Stimulated activated CD4-positive, alpha-beta T cell treated with anti-CD3 and anti-CD28 coated beads, Interleukin-4, amount 100 ng/mL, for 1 hour (primary cell): ENCODE measurements at places on chromosomes 5 and 9.
A peak's percentile ranks its signal among the peaks of the same experiment; 100 is the strongest.

- DNase-seq: no peak
Measured at GRCh38 chr9:114906922-114907571, 23.3 kb downstream of the TNFSF8 start.

DNA sequence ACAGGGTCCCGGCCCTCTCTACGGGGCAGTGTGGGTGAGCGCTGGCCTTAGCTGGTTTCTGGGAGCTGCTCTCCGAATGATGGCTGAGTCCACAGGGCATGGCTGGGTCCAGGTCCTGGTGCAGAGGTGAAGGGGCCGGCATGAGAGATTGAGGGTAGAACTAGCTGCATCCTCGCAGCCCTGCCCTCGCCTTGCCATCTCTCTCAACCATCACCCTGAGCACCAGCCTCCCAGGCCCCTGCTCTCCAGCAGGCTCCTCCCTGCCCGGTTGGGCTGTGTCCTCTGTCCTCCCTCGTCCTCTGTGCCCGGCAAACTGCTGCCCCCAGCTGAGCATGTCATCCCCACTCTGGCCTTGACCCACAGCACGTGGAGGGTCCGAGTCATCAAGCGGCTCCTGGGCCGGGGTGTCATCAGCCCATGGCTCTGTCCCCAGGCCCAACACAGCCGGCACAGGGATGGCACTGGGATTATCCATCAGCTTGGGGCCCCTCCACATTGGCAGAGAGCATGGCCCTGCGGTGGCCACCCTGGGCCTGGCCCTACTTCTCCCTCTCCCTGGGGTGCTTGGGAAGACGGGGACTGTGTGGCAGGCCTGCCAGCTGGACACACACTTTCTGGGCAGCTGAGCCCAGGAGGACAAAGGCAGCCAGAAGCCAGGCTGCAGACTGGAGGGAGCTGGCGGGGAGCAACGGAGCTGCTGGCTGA is 8.4 kb downstream of the FLT4 start:
- DNase-seq: no peak

DNA sequence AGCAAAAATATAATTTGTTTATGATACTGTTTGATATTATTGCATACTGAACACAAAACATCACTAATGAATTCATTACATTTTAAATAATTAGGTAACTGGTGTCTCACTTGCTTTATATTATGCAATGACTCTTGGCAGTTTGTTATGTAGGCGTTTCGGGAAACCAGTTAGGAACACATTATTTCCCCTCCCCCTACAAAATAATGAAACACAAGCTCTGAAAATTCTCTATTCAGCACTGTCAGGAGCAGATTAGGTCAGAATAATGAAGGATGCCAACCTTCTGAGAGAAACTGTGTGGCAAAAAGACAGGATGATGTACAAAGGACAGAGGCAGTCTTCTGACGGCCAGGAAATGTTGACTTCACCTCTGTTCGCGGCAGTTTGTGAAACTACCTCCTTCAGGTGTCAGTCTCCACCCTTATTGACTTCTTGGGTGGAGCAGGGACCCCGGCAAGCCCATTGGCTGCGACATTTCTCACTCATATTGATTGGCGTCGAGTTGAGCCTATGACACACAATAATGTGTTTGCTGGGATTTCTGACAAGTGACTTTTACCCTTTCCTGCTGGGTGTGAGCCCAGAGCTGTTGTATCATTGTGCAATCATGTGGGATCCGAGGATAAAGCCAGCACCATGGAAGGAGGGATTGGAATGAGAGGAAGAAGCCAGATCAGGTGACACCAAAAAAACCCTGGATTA is 33.9 kb downstream of the SH3PXD2B start:
- DNase-seq: no peak

DNA sequence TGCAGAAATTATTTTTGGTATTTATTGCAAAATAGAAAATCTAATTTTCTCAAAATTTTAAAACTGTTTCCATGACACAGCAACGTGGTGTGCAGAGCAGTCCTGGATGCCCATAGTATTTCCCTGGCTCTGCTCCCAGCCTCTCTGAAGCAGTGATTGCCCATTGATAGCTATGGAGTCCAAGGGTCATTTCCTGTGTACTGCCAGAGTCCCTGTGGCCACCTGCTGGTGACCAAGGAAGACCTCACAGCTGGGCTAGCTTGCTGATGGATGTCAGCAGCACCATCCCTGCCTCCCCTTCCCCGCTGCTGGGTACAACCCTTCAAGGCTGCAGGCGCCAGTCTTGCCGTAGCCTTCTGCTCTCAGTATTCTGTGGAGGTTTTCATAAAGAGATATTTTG is 184.1 kb downstream of the DIRAS2 start:
- DNase-seq: no peak

- no peak for DNase-seq
Measured at GRCh38 chr9:77710316-77710715, 62.2 kb upstream of the GNA14 start.

DNA sequence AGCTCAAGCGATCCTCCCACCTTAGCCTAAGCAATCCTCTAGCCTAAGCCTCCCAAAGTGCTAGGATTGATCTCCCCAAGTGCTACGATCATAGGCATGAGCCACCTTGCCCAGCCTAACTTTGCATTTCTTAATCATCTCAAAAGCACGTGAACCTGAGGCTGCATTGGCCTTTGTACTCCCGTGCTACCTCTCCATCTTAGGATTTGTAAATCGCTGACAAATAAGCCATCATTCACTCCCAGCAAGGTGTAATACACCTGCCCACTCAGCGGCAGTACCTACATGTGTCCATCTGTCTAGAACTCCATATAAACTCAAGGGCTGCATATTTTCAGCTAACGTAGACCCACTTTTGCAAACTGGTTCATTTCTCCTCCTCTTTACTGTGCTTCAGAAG is 2.8 kb downstream of the ANKH start:
- no peak for DNase-seq

DNA sequence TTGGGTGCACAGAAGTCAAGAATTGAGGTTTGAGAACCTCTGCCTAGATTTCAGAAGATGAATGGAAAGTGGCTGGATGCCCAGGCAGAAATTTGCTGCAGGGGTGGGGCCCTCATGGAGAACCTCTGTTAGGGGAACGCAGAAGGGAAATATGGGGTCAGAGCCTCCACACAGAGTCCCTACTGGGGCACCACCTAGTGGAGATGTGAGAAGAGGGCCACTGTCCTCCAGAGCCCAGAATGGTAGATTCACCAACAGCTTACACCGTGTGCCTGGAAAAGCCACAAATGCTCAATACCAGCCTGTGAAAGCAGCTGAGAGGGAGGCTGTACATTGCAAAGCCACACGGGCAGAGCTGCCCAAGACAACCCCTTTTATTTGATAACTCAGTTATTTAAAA is 383.5 kb downstream of the TLE4 start:
- no peak for DNase-seq

DNA sequence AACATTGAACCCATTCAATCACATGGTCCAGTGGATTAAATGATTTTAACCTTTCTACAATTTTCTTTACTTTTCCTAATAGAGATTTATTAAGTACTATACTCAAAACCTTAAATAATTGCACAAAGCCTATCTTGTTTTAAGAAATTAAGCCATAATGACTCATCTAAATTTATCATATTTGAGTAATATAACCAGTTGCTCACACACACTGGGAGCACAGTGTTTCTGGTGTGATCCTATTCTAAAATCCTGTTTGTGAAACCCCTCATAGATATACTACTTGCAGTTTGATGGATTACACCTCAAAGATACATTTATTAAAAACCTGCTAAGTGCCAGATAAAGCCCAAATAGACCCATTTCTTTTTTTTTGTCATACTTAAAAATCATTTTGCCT is 668.3 kb upstream of the CDH18 start:
- DNase-seq: no peak

GRCh38 chr5:135460246-135461033 is 8.3 kb upstream of the TIFAB start:
- DNase-seq: no peak

- no peak for DNase-seq
Measured at GRCh38 chr5:126972062-126972895, 58.1 kb downstream of the MARCHF3 start.

GRCh38 chr5:146068206-146068605 is 37.2 kb downstream of the PLAC8L1 start:
- no peak for DNase-seq

GRCh38 chr5:36606428-36607113 is at the start of gene SLC1A3:
SLC1A3 (plus strand) TSS chr5:36606606; CDS start chr5:36608424, 1,818 bp downstream.
- peak; percentile 16 for DNase-seq

DNA sequence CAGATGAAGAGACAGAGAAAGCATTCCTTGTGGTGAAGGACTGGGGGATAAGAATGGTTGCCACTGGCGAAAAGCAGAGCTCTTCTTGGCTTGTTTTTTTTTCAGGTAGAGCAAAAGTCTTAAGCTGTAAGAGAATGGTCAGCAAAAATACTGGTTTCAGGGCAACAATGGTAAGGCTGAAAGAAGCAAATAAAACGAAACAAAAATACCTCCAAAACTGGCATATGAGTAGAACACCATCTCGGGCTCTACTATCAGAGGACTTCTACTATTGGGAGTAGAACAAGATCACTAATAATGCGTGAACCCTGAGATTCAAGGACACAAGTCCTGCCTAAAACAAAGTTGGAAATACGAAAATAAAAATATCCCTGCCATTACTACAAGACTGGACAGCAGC is 1823.2 kb upstream of the CDH6 start:
- DNase-seq: no peak

- DNase-seq: no peak
Measured at GRCh38 chr9:71681708-71682272, 86.5 kb downstream of the CEMIP2 start.

DNA sequence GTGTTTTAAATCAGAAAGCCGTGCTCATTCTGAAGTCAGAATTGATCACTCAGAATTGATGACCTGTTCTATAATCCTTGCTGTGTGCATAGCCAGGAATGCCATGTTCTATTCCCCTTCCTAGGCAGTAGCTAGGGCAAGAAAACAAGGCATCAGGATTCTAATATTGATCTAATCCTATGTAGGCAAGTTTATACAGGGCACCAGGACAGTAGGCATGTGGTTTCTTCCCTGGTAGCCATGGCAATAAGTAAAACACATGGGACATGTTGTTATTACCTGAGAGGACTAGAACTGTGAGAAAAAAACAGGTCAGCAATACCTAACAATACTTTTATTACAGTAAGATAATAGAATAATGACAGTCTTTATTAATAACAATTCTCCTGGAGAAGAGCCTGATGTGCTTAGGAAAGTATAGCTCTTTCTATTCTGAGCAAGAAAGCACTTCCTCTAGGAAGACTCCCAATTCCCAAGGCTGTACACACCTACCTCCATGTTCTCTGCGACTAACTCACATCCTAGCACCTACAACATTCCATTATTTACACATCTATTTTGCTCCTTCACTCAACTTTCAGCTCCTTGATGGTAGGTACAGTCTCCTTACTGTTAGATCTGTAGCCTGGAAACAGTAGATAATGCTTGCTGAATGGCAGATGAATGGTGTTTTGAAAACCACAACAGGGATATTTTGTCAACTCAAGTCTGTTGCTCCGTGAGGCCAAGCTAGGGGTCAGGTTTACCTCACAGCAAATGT is 70.8 kb downstream of the STX17 start:
- DNase-seq: no peak

- DNase-seq: no peak
Measured at GRCh38 chr9:132059361-132059760, 20.3 kb downstream of the MED27 start.

GRCh38 chr9:133906218-133906617 is 85.9 kb downstream of the VAV2 start:
- no peak for DNase-seq

- no peak for DNase-seq
Measured at GRCh38 chr5:73534011-73534644, 31.3 kb downstream of the ANKRA2 start.

GRCh38 chr5:142287973-142288313 is 36.9 kb downstream of the SPRY4 start:
- no peak for DNase-seq

DNA sequence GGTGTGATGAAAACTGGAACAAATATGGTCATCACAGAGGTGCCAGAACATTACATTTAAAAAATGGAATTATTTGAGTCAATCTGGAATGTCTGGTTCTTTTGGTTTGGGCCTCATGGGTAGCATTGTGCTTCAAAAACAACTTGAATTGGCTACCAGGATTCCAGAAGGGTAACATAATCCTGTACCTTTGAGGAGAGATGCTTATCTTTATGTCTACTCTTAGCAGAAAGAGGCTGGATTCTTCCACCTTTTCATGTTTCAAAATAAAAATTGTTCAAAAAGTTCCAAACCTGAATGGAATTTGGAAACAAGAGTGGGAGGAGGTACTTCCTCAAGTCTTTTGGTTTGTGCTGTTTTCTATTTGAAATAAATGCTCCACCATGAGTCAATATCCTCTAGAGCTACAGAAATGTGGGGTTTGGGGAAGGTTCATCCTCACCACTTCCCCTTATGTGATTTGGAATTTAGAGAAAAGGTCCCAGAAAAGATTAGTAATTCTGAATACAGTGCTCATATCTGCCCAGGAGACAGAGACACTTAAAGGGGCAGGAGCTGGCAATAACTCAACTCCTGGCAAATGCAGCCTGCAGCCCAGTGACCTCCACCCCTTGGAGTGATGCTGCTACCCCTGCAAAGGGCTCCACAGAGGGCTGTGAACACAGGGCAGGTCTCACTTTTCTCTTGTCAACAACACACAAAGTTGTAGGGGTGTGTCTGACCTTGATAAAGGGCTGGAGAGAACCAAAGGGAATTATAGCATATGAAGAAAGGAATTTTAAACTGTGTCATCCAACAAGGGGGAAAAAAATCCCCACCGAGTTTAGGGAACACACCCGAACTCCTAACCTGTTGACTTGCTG is 272.8 kb downstream of the CWC27 start:
- DNase-seq: no peak

DNA sequence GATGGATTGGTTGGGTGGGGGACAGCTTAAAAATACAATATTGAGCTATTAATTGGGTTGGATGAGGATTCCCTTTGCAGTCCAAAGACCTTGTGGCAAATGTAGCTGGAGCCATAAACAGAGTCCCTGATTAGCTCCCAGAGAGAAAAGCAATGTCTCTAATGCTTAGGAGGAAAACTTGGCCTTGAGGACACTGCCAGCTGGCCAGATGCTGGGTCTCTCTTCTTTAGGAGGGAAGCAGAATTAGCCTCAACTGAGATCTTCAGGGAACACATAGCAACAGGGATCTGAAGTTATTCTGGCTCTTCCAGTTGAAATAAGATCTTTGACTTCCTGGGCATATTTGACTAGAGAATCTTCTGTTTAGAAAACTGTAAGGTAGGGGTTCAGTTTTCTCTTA is 121.7 kb upstream of the WWC1 start:
- DNase-seq: no peak

GRCh38 chr9:34253460-34253837 is 74.6 kb downstream of the UBAP1 start:
- no peak for DNase-seq

DNA sequence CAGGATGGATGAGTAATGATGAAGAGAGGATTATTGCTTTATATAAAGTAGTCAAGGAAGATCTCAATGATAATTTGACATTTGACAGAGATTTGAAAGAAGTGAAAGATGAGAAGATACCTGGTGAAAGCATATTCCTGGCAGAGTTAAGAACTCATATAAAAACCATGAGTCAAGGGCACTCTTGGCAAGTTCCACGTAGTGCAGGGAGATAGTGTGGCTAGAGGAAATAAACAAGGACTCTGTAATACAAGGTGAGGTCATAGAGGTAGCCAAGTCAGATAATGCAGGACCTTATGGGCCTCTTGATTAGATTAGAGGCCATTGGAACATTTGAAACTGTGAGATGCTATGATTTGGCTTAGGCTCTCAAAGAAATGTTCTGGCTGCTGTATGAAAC is 72.3 kb downstream of the HCN1 start:
- DNase-seq: no peak
